ENCODE measurements at places on chromosomes 3 and 15. TPM values are rescaled to one million over a fixed set of nuclear protein-coding genes. Genes with fewer than 3 reads are reported as not detected.

DNA sequence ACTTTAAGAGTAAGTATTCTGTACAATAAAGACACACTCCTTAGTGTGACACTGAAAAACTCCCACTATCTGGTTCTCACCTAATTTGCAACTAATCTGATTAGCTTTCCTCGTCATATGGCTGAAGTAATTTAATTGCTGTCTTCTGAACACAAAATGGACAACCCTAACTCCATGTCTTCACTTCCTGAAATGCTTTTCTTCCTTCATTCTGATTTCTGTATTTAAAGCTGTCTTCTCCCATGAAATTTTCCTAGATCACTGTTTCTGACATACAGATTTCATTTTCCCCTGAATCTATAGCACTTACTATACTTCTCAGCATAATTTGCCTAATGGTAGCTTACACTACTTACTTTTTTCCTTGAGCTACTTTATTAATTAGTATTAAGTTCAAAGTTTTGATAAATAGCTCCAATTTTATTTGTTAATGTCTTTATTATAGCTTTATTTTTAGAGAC lies 6.3 kb downstream of the CCPG1 start:
- no peaks in the 10 kb centered on the region for H3K27me3 ChIP-seq
- H3K36me3 ChIP-seq, result no peaks in the 10 kb centered on the region
- H3K4me3 ChIP-seq, result no peak overlapping the region
- peaks cover 15% of the 10 kb centered on the region for H3K4me1 ChIP-seq
- H3K27ac ChIP-seq, result no peak overlapping the region
- DNase-seq, result no peak

DNA sequence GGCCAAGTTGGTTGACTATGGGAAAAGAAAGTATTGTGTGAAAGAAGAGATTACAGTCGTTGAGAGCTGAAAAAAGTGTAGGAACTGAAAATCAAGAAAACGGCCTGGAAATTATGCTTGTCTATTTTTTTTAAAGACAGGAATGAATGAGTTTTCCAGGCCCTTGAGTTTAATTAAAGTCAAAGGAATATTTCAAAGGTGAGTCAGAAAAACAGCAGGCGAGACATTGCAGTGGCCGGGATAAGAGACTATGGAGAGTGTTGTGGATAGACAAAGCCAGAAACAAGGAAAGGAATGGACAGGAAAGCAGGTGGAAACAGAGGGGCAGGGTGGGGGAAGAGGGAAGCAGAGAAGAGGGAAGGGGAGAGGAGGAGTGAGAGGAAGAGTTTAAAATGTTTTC lies 275.1 kb upstream of the LRTM1 start:
- no peaks in the 10 kb centered on the region for H3K36me3 ChIP-seq
- no peaks in the 10 kb centered on the region for H3K27me3 ChIP-seq
- no peak overlapping the region for H3K27ac ChIP-seq

- no peak overlapping the region for H3K27ac ChIP-seq
- H3K27me3 ChIP-seq, result no peaks in the 10 kb centered on the region
- DNase-seq, result no peak
- no peak overlapping the region for H3K4me3 ChIP-seq
- H3K36me3 ChIP-seq, result no peaks in the 10 kb centered on the region
- peaks cover 14% of the 10 kb centered on the region for H3K4me1 ChIP-seq
Observed at GRCh38 chr15:71449956-71450355, 334.7 kb downstream of the THSD4 start.

GRCh38 chr15:80694611-80695098 lies 455 bp upstream of the ABHD17C start:
- peaks cover 8% of the 10 kb centered on the region for H3K36me3 ChIP-seq
- no peak for DNase-seq
- H3K27me3 ChIP-seq, result no peaks in the 10 kb centered on the region

Gene NEDD4
- 16.2 TPM for polyA plus RNA-seq

GRCh38 chr3:135056084-135056730 lies 261.1 kb downstream of the EPHB1 start:
- no peaks in the 10 kb centered on the region for H3K4me1 ChIP-seq
- no peaks in the 10 kb centered on the region for H3K27me3 ChIP-seq
- no peak overlapping the region for H3K4me3 ChIP-seq
- no peak overlapping the region for H3K27ac ChIP-seq
- H3K36me3 ChIP-seq, result no peaks in the 10 kb centered on the region

Gene CLN6
- 52.8 TPM for polyA plus RNA-seq

GRCh38 chr3:50264964-50265485 lies 3.9 kb upstream of the SEMA3B start:
- peak; percentile 77 for DNase-seq
- no peak overlapping the region for H3K4me3 ChIP-seq
- H3K27ac ChIP-seq, result peak overlapping the region; percentile 98
- no peaks in the 10 kb centered on the region for H3K36me3 ChIP-seq
- H3K27me3 ChIP-seq, result no peaks in the 10 kb centered on the region

Gene LTK
- polyA plus RNA-seq, result 14.7 TPM
